NK-92 treated with Interleukin-12 subunit alpha and Interleukin-12 subunit beta, amount 100 ng/mL, for 24 hours (cell line): ENCODE measurements at places on chromosomes 11 and 22.

DNA sequence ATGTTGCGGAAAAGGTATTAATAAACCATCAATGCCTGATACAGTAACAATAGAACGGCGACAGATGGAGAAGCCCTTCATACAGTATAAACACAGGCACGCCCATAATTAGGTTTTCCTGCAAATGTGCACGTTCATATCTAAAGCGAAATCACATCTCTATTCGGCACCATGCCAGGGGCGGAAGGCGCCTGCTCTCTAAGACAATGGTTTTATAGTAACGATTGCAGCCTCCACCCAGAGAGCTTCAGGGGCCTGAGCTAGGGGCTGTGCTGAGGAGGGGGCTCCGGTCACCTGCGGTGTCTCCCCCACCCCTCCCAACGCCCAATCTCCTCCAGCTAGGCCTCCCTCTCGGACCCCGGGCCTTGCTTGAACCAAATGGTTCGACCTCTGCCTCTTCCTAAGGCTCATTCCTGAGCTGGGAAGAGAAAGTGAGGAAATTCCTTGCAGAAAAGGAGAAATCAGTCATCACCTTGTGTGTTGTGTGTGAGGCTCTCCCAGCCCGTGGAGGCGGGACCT is 9.6 kb downstream of the KRTAP5-5 start:
- no peak for DNase-seq

DNA sequence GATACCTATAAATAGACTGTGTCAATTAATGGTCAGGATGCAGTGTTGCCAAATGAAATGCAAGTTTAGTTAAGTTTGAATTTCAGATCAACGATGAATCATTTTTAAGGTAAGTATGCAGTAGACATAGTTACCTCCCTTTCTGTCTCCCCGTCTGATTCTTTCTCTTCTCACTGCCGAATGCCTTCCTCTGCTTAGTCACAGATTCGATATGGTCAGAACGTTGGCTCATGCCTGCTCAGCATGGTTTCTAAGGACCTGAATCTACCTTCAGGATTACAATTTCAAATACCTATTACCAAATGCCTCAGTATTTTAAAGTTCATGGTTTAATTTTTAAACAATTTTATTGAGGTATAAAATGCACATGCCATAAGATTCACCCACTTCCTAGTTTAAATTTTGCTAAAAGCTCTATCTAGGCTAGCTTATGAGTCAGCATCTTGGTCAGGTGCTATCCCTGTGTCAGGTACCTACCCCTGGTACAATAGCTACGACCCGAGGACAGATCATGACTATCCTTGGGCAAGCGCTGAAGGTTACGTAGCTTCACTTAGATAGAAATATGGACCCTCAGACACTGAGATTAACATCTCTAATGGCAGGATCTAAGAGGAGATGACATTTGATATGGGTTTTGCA is 78.2 kb upstream of the SPON1 start:
- no peak for DNase-seq

GRCh38 chr11:7527029-7527428 is 13.2 kb downstream of the PPFIBP2 start:
- no peak for DNase-seq

- no peak for DNase-seq
These were observed 18.9 kb downstream of the TIMP3 start for GRCh38 chr22:32820131-32821119.

DNA sequence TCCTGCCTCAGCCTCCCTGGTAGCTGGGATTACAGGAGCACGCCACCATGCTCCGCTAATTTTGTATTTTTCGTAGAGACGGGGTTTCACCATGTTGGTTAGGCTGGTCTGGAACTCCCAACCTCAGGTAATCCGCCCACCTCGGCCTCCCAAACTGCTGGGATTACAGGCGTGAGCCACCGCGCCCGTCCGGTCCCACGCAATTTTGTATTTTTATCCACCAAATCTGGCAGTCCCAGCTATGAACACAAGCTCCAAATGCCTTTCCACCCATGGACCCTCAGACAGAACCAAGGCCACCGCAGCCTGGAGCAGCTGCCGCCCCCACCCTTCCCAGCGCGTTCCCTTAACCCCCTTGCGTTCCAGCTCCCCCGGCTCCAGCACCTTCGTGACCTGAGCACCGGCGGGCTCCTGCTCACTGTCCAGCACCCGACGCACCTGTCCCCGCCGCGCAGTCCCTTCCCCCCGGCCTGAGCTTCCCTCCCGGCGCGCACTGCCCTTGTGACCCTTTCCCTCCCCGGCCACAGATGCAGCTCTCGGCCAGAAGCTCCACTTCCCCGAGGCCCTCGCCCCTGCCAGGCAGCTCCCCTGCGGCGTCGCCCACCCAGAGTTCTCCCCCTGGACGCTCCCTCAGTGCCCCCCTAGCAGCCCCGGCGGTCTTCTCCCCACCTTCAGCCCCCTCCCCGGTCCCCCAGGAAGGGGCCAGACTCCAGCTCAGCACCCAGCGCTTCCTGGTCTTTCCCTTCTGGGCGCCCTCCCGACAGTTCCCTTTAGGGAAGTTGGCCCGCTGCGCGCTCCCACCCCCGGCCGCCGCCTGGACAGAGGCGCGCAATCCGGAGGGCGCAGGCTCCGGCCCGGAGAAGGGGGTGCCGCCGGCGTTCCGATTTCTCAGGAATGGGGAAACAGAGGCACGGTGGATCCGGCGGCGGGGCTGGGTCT is 5.6 kb upstream of the ZBED4 start:
- no peak for DNase-seq

DNA sequence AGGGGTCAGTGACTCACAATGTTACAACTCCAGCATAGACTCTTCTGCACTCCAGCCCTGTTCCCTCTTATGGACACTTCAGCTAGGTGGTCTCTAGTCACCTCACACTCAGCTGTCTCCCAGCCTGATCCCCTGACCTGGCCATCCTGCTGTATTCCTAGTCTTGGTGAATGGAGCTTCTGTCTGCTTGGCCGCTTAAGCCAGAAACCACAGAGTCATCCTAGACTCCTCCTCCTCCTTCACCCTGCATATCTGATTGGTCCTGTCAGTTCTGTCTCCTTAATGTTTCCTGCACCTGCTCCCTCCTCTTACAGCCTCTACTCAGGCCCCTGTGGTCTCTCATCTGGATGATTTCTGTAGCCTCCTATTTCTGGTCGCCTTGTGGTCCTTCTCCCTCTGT is 144.9 kb downstream of the HIPK3 start:
- no peak for DNase-seq

DNA sequence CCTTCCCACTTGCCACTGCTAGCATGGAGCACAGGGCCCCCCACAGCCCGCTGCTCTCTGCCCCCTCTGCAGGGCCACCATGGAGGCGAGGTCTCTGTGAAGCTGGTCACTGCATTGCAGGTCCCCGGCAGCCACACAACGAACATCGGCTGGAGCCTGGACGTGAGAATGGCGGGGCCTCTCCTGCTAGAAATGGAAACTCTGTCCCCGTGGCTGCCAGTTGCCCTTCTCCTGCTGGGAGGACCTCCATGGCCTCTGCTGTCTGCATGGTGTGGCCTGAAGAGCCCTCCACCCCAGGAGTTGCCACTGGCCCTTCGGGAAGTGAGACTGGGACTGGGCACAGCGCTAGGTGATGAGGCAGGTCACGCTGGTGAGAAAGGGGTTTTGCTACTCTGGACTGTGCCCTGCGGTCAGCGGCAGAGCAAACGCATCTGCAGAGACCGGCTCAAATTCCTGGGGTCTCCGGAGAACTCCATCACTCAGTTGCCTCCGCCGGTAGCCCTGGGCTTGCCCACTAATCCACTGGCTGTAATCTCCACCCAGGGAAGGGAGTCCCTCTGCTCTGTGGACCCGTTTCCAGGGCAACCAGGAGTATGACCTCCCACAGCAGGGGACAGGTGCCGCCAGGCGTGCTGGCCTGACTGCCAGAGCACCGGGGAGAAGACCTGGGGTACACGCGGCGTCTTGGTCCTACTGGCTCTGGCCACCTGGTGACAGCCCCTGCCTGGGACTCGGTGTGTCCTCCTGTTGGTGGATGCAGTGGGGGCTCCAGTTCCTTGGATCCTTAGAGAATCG is 806.3 kb downstream of the BRD1 start:
- no peak for DNase-seq

DNA sequence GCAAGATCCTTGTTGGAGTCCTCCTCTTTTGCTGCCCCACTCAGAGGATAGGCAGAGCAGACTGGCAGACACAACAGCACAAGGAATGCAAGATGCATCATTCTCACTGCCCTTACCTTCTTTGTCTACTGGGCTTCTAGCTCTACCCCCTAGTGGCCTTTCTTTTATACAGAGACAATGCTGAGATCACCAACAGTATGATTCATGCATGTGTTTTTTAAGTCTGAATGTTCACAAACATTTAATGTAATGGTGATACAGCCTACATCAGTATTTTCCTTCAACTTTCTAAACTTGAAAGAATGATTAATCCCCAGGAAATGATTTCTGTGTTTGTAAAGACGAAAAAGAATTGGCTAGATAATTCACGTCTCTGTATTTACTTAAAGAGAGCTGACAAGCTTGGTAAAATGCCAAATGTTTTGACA is at the start of gene MMP10:
Gene MMP10, minus strand, starts transcription at position 138 of the 428 bp plus-strand sequence. Its CDS starts 37 bp downstream, at position 101.
- DNase-seq = no peak

GRCh38 chr11:112885744-112886433 is 75.3 kb upstream of the NCAM1 start:
- DNase-seq = no peak

DNA sequence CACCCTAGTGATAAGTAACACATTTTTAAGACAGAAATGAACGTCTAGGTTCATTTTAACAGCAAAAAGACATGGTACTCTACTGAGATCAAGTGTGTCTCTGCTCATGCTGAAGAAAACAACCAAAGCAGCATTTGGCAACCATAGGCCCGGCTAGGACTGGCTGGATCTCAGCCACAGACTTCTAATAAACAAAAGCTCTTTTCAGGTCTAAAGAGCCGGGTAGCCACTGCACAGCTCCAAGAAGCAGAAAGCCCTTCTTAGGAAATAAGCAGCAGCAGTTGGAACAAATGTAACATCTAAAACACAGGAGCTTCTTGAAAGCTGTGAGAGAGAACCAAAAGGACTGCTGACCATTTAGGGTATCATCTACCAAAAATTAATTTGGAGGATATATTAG is 37.6 kb downstream of the PITPNB start:
- no peak for DNase-seq

DNA sequence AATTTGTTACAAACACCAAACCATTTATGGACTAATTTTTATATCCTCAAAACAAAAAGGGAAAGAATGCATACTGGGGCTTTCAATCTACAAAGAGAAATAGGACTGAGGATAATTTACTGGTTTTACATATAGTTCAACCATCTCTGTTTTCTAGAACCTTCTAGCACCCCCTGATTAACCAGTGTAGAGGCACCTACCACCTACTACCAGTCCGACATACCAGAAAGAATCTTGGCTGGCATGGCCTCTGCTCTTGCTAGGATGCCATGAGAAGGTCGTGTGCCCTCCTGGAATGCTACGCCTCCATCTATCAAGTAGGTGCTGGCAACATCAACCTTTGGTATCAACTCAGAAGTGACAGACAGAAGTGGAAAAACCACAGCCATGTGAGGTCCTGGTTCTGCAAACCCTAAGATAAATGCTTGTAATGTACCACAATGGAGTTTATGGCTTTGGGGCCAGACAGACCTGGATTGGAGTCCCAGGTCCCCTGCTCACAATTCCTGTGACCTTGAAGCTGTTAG is 28.2 kb downstream of the MYH9 start:
- no peak for DNase-seq

GRCh38 chr11:12777208-12777874 is 103.1 kb downstream of the TEAD1 start:
- DNase-seq = no peak

DNA sequence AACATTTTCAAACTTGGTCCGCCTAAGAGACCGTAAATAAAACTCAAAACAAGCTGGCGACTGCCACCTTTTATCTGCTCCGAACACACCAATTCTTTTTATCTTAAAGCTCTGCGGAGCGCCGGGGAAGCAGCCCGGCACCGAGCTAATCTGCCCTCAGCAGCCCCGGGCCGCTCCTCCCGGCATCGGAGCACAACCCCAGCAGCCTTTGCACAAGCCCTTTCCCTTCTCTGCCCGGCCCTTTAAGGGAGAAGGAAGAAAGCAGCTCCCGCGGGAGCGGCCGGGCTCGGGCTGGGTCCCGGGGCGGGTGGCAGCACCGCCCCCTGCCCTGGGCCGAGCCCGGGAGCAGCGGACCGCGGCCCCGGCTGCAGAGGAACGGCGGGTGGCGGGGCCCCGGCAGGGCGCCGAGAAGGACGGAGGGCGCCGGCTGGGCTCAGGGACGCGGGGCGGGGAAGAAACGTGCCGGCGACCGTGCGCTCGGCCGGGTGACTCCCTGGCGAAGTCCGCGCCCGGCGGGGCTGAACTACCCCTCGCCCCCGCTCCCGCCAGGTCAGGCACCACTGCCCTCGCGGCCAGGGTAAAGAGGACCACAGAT is 133.6 kb upstream of the C11orf58 start:
- no peak for DNase-seq

DNA sequence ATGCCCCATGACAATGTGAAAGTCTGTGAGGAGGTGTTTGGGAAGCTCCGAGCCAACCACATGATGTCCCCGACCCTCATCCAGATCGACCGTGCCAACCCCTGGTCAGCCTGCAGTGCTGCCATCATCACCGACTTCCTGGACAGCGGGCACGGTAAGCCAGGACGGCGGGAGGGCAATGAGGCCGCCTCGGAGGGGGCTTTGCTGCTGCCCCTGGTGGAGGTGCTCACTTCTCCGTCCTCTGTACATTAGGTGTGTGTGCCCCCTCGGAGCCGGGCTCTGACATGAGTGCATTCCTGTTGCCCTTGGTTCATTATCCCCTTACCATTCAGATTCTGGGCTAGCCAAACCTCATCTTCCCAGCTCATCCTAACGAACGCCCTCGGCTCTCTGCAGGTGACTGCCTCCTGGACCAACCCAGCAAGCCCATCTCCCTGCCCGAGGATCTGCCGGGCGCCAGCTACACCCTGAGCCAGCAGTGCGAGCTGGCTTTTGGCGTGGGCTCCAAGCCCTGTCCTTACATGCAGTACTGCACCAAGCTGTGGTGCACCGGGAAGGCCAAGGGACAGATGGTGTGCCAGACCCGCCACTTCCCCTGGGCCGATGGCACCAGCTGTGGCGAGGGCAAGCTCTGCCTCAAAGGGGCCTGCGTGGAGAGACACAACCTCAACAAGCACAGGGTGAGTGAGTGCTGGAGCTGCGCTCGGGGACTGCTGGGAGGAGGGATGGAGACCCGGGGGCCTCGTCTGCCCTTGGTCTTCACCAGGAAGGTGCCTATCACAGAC is 13.8 kb downstream of the ADAMTS15 start:
- DNase-seq = no peak
